ENCODE measurements at places on chromosomes 12 and 14.

- no peaks in the 10 kb centered on the region for H3K36me3 ChIP-seq
- no peaks in the 10 kb centered on the region for H3K4me1 ChIP-seq
- no peak overlapping the region for H3K27ac ChIP-seq
- no peak overlapping the region for H3K4me3 ChIP-seq
Measured at GRCh38 chr14:28584951-28585350, 181.6 kb upstream of the FOXG1 start.

- H3K4me1 ChIP-seq = peaks cover 3% of the 10 kb centered on the region
- no peak overlapping the region for H3K4me3 ChIP-seq
- DNase-seq = no peak
- H3K27me3 ChIP-seq = no peaks in the 10 kb centered on the region
- H3K36me3 ChIP-seq = peaks cover 9% of the 10 kb centered on the region
Measured at GRCh38 chr14:63616015-63616414, 25.7 kb downstream of the WDR89 start.

DNA sequence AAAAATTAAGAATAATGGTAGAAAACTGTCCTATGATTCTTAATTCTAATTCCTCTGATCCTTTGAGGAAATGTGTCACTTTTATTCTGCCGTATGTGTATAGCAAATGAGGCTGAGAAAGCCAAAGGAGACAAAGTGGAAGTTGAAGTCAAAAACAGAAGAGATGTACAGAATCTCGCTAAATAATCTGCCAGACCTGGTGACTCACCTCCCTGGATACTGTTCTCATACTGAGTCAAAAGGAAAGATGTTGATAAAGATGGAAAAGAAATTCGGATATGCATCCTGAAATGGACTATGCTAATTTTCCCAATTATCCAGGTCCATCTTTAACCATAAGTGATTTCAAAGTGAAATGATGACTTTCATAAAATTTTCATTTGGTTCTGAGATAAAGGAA is 92.5 kb downstream of the DUSP6 start:
- no peak for DNase-seq
- no peaks in the 10 kb centered on the region for H3K27me3 ChIP-seq
- no peaks in the 10 kb centered on the region for H3K4me1 ChIP-seq
- H3K36me3 ChIP-seq = no peaks in the 10 kb centered on the region

DNA sequence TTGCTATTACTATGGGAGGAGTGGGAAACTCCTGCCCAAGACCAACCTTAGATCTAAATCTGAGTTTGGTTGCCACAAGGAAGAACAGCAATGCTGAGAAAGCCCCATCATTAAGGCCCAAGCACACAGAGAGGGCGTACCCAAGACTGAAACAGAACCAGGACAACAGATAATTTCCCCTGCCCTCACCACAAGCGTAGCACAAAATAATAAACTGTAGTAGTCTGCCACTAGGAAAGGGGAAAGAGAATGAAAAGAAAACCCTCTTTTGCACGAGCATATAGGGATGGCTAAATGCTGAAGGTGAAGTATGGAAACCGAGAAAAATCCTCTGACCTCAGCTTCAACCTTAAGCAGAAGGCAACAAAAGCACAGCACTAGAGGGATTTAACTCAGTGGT is 76.5 kb upstream of the DHRS4 start:
- no peak for DNase-seq
- H3K27me3 ChIP-seq = no peaks in the 10 kb centered on the region
- H3K4me1 ChIP-seq = no peaks in the 10 kb centered on the region
- no peak overlapping the region for H3K4me3 ChIP-seq

DNA sequence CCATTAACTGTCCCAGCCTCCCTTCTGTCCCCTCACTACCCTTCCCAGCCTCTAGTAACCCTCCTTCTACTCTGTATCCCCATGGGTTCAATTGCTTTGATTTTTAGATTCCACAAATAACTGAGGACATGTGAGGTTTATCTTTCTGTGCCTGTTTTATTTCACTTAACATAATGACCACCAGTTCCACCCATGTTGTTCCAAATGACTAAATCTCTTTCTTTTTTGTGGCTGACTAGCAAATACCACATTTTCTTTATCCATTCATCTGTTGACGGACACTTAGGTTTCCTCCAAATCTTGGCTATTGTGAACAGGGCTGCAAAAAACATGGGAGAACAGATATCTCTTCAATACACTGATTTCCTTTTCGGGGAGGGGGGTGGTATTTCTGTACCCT is 65.7 kb downstream of the PRKD1 start:
- H3K27me3 ChIP-seq = no peaks in the 10 kb centered on the region
- DNase-seq = no peak
- no peak overlapping the region for H3K27ac ChIP-seq
- no peaks in the 10 kb centered on the region for H3K4me1 ChIP-seq

DNA sequence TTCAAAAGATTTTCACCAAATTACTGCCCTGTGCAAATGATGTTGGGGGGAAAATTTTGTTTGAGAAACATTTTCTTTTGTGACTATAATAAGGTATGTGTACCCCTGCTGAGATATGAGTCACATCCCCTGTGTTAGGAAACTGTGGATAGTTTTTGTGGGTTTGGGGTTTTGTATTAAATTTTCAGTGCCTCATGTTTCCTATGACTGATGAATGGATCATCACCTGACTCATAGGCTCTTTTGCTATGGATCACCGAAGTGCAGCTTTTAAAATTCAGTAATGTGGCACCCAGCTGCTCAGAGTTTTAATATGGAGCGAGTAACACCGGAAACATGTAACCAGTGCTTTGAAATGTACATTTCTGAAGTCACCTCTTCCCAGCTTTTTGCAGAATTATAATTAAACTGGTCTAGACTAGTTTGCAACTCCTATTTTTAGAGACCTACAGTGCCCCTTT is 167.4 kb upstream of the HMGA2 start:
- H3K36me3 ChIP-seq = no peaks in the 10 kb centered on the region
- no peak overlapping the region for H3K27ac ChIP-seq
- no peaks in the 10 kb centered on the region for H3K4me1 ChIP-seq
- no peak overlapping the region for H3K4me3 ChIP-seq
- no peaks in the 10 kb centered on the region for H3K27me3 ChIP-seq
- no peak for DNase-seq

DNA sequence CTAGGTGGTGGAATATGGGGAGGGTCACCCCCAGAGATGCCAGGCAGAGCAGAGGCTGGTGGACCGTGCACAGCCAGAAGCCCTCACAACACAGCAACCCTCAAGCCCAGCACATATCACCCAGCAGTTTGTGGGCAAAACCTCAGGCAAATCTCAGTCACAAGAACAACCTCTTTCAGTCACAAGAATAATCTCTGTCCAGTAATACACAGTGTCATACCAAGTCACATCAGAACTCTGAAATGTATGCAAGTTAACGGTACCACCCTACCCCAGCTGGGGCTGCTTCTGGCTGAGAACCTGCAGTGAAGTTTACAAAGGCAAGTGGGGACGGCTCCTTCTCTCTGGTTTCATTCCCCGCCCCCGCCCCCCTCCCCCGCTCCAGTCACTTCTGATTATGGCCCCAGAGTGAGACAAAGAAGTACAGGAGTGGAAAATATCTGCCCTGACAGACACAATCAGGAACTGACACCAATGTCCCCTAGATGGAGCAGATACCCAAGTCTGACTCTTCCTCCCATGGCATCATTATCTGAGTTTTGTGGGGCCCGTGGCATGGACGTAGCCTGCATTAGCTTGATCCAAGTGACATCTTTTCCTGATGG is 480.9 kb upstream of the TMEM132C start:
- H3K36me3 ChIP-seq = no peaks in the 10 kb centered on the region
- no peak overlapping the region for H3K27ac ChIP-seq
- no peak for DNase-seq
- H3K4me3 ChIP-seq = no peak overlapping the region

GRCh38 chr12:40099423-40099853 is 6.4 kb downstream of the SLC2A13 start:
- no peaks in the 10 kb centered on the region for H3K27me3 ChIP-seq
- no peak overlapping the region for H3K4me3 ChIP-seq

GRCh38 chr12:105825141-105825540 is 313.6 kb downstream of the NUAK1 start:
- H3K27ac ChIP-seq = no peak overlapping the region
- H3K4me3 ChIP-seq = no peak overlapping the region
- H3K4me1 ChIP-seq = no peaks in the 10 kb centered on the region
- no peak for DNase-seq
- no peaks in the 10 kb centered on the region for H3K27me3 ChIP-seq

DNA sequence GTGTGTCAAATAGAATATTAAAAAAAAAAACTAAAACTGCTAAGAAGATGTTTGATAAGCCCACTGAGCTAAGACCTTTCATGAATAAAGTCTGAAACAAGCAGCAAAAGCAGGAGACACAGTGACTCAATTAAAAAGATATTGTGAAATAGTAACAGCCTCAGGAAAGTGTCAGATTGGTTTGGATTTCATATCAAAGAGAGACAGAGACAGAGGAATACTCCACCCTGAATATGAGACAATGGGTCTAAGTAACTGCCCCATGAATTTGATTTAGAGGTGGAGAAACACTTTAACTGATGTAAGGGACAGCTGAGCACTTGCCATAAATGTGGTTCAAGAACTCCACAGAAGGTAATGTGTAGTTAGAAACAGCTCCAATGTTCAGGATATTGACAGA is 277.9 kb upstream of the FOXG1 start:
- no peaks in the 10 kb centered on the region for H3K36me3 ChIP-seq
- no peak for DNase-seq
- no peaks in the 10 kb centered on the region for H3K4me1 ChIP-seq
- no peaks in the 10 kb centered on the region for H3K27me3 ChIP-seq
- H3K4me3 ChIP-seq = no peak overlapping the region

- peaks cover 5% of the 10 kb centered on the region for H3K36me3 ChIP-seq
- H3K27ac ChIP-seq = no peak overlapping the region
- H3K27me3 ChIP-seq = no peaks in the 10 kb centered on the region
- no peak overlapping the region for H3K4me3 ChIP-seq
- peaks cover 16% of the 10 kb centered on the region for H3K4me1 ChIP-seq
Measured at GRCh38 chr12:123034022-123034541, 53.6 kb downstream of the ARL6IP4 start.

DNA sequence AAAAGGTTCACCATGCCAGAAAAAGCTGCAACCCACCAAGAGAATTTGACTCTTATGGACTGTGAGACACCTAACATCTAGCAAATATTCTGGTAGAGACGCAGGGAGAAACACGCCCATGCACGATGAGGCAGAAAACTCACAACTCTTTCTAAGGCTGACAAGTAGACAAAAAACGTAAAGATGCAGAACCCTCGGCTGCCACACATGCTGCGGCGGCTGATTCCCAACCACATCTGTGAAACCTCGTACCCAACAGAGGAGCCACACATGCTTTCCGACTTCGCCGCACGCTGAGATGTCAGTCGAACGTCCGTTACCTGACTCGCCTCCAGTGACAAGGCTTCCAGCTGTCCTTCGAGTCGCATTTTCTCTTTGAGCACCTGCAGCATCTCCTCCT is 21.8 kb downstream of the GOLGA3 start:
- no peaks in the 10 kb centered on the region for H3K4me1 ChIP-seq
- H3K27me3 ChIP-seq = no peaks in the 10 kb centered on the region
- no peak overlapping the region for H3K27ac ChIP-seq

DNA sequence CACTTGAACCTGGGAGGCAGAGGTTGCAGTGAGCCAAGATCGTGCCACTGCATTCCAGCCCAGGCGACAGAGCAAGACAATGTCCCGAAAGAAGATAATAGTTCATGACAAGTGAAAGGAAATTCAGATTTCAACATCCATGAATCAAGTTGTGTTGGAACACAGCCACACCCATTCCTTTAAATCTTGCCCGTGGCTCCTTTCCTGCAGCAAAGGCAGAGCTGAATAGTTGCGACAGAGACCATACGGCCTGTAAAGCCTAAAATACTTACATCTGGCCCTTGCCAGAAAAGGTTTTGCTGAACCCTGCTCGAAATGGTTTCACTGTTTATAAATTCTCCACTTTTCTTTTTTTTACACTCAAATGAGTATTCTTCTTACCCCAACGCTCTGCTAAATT is 17.7 kb upstream of the ITPK1 start:
- no peaks in the 10 kb centered on the region for H3K4me1 ChIP-seq
- H3K36me3 ChIP-seq = no peaks in the 10 kb centered on the region
- no peak for DNase-seq
- no peak overlapping the region for H3K4me3 ChIP-seq
- H3K27me3 ChIP-seq = no peaks in the 10 kb centered on the region

GRCh38 chr12:130194154-130194553 is 31.9 kb downstream of the FZD10 start:
- no peaks in the 10 kb centered on the region for H3K36me3 ChIP-seq
- no peak for DNase-seq
- H3K27me3 ChIP-seq = no peaks in the 10 kb centered on the region
- no peak overlapping the region for H3K27ac ChIP-seq
- H3K4me3 ChIP-seq = no peak overlapping the region
- H3K4me1 ChIP-seq = no peaks in the 10 kb centered on the region

DNA sequence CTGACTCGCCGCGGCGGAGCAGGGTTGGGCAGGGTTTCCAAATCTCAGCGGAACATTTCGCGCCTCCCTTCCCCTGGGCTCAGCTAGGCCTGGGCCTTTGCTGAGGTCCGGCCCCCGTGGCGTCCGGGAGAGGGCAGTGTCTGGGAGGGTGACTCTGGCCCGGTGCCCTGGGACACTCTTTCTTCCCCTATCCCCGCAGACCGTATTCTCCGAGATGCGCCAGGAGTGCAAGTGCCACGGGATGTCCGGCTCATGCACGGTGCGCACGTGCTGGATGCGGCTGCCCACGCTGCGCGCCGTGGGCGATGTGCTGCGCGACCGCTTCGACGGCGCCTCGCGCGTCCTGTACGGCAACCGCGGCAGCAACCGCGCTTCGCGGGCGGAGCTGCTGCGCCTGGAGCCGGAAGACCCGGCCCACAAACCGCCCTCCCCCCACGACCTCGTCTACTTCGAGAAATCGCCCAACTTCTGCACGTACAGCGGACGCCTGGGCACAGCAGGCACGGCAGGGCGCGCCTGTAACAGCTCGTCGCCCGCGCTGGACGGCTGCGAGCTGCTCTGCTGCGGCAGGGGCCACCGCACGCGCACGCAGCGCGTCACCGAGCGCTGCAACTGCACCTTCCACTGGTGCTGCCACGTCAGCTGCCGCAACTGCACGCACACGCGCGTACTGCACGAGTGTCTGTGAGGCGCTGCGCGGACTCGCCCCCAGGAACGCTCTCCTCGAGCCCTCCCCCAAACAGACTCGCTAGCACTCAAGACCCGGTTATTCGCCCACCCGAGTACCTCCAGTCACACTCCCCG is 3.0 kb downstream of the WNT1 start:
- peaks cover 48% of the 10 kb centered on the region for H3K4me1 ChIP-seq
- peak overlapping the region; percentile 67 for H3K27ac ChIP-seq
- peaks cover 6% of the 10 kb centered on the region for H3K27me3 ChIP-seq
- peak overlapping the region; percentile 89 for H3K4me3 ChIP-seq
- DNase-seq = peak; percentile 44
- no peaks in the 10 kb centered on the region for H3K36me3 ChIP-seq

DNA sequence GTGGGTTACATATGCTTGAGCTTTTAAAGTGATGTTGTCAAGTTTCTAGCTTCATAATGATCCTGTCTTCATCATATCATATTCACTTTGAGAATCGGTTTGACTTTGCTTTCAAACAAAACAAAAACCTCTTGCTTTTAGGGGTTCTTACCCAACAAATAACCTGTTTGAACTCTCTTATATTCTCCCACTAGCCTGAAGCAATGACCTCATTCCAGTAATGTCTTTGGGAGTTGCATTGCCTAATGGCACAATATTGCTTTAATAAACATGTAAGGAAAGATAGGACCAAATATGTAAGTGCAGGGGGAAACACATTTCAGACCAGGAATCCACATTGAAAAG is 27.7 kb downstream of the WBP11 start:
- H3K36me3 ChIP-seq = no peaks in the 10 kb centered on the region
- no peak for DNase-seq
- peaks cover 31% of the 10 kb centered on the region for H3K4me1 ChIP-seq
- no peak overlapping the region for H3K27ac ChIP-seq

GRCh38 chr12:91424506-91424905 is 241.9 kb upstream of the DCN start:
- H3K36me3 ChIP-seq = no peaks in the 10 kb centered on the region
- no peak overlapping the region for H3K4me3 ChIP-seq
- no peaks in the 10 kb centered on the region for H3K4me1 ChIP-seq
- H3K27ac ChIP-seq = no peak overlapping the region
- no peaks in the 10 kb centered on the region for H3K27me3 ChIP-seq
